Activated naive CD4-positive, alpha-beta T cell treated with anti-CD3 and anti-CD28 coated beads, Interleukin-2, amount 50 U/mL, for 16 hours (primary cell): ENCODE measurements at places on chromosomes 7 and 10.

DNA sequence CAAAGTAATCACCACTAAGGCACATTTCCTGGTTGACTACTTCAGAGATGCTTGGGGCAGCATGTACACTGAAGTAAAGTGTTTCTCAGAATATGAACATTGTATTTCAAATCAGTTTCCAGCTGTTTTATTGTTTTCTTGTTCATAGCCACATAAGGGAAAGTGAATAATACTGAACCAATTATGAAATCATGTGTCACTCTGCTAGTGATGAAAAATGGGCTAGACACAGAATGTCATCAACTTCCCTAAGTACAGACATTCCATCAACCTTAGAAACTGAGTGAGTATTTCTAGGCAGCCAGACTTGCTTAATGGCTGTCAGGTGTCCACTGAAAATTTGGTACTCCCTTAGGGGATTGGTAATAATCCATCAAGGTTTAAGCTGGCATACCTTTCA is 603.5 kb downstream of the ARL4A start:
- DNase-seq = no peak

GRCh38 chr7:93185303-93186027 is 37.3 kb upstream of the SAMD9L start:
- no peak for DNase-seq

GRCh38 chr7:47624689-47625088 is 42.8 kb upstream of the TNS3 start:
- DNase-seq = no peak

- DNase-seq = no peak
Measured at GRCh38 chr10:19483421-19483820, 332.8 kb upstream of the PLXDC2 start.

DNA sequence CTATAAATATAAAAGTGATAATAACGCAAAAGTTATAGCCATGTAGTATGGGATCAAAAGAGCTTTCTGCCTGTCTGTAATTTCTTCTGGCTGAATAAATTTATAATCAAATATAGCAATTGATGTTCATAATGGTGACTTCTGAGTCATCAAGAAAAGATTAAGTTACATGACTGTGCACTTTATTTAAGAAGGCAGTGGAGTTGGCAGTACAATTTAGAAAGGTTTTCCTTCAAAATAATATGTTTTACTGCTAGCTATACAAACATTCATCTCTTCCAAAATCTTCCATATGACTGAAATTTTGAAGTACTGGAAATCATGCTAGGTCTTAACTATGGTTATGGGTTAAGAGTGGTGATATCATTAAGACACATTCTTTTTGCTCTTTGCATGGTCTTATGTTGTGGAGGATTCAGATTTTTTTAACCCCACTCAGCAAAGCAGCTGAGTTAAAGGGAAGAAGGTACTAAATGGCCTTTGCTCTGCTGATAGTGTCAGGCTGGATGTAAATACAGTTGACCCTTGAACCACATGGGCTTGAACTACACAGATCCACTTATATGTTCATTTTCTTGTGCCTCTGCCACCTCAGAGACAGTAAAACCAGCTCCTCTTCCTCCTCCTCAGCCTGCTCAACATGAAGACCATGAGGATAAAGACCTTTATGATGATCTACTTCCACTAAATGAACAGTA is 323.6 kb downstream of the BBS9 start:
- no peak for DNase-seq

GRCh38 chr10:75250934-75251333 is 15.2 kb upstream of the COMTD1 start:
- no peak for DNase-seq

DNA sequence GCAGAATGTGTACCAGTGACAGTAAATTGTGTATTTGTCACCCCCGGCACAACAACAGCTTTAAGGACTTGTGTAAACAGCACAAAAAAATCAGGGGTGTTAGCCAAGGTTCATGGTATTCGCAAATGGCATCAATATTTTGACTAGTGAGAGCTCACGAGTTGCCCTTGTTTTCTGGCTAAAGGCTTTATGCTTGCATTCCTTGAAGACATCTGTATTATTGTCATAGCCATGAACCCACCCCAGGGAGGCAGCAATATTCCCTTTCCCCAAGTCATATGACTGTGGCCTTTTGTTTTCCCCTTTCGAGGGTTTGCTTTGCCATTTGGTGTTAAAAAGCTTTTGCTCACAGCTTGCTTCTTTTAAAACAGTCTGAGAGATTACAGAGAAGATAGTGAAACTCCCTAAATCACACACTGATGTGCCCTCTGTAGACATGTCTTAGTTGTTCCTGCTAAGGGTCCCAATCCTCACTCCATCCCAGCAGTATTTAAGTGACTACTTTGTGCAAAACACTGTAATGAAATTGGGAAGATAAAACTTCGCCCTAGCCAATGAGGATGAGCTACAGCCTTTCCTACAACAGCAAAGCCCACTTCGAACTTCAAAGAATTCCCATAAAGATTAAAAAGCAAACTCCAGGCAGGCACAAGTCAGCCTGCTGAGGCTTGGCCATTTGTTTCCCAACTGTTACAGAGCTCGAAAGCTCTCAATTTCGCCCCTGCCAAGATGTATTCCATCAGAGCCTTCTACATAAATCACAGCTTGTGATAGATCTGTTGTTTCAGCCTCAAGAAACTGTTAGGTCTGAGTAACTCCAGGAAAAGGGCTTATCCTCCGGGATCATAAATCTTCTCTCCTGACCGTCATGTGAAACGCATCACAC is 172.3 kb downstream of the ADAM12 start:
- no peak for DNase-seq

- DNase-seq = no peak
Measured at GRCh38 chr10:122657729-122658128, 41.9 kb downstream of the C10orf120 start.

DNA sequence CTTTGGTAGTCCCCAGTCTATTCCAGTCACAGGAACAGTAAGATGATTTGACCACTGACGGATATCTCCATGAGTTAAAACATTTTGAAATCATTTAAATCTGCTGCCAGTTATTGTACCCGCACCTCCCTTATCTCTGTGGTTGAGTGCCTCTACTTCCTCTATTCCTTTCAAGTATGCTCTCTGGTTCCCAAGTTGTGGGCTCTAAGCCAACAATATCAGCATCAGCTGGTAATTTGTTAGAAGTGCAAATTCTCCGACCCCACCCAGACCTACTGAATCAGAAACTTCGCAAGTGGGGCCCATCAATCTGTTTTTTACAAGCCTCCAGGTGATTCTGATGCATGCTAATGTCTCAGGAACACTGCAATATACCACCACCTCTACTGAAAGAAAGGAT is 235.5 kb downstream of the CCSER2 start:
- no peak for DNase-seq
